ENCODE measurements at places on chromosomes 4 and X. TPM values are rescaled to one million over a fixed set of nuclear protein-coding genes. Genes with fewer than 3 reads are reported as not detected.

GRCh38 chr4:139299536-139299935 lies 1.8 kb upstream of the NAA15 start:
- peak overlapping the region; percentile 99 for H3K27ac ChIP-seq

GRCh38 chr4:1813915-1814314 lies 20.8 kb downstream of the FGFR3 start:
- peaks cover 2% of the 10 kb centered on the region for H3K4me1 ChIP-seq
- H3K27ac ChIP-seq: no peak overlapping the region
- H3K4me3 ChIP-seq: no peak overlapping the region

GRCh38 chr4:109390115-109390768 lies 43.4 kb upstream of the SEC24B start:
- peaks cover 16% of the 10 kb centered on the region for H3K27me3 ChIP-seq
- H3K4me1 ChIP-seq: no peaks in the 10 kb centered on the region
- H3K4me3 ChIP-seq: no peak overlapping the region

DNA sequence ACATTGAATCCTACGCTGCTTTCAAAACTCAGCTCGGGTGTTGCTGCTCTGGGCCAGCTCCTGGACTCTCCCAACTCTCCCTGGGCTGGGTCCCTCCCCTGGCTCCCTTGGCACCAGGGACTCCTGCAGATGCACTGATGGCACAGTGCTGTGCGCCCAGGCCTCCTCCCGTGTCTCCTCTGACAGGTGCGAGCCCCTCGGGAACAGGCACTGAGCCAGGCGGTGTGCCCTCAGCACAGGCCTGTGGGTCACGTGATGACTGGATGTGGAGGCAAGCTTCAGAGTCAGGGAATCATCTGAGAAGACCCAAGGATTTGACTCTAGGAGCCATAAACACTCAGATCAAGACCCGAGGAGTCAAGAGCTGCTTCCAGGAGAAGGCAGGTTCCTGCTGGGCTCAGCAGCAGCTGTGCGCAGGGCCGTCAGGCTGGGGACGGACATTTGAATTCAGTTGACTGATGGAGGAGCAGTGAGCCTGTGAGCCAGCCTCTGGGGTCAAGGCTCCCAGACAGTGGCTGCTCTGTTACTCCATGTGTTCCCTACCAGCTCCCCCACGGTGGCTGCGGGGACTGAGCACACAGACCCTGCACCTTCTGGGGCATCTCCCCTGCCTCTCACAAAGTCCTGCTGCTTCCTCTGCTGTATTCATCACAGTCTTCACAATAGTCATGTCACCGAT lies 33.0 kb downstream of the NAT8L start:
- peaks cover 23% of the 10 kb centered on the region for H3K27me3 ChIP-seq
- H3K27ac ChIP-seq: no peak overlapping the region
- H3K4me3 ChIP-seq: no peak overlapping the region
- no peaks in the 10 kb centered on the region for H3K4me1 ChIP-seq
- no peaks in the 10 kb centered on the region for H3K36me3 ChIP-seq
- DNase-seq: no peak

- H3K27ac ChIP-seq: no peak overlapping the region
- H3K27me3 ChIP-seq: peaks cover 4% of the 10 kb centered on the region
- no peaks in the 10 kb centered on the region for H3K36me3 ChIP-seq
- H3K4me1 ChIP-seq: no peaks in the 10 kb centered on the region
These were observed 117.8 kb upstream of the NOCT start for GRCh38 chr4:138897811-138898226.

Gene SPARCL1
- not detected for total RNA-seq

Gene RBM41
- total RNA-seq: 15.6 TPM

- peaks cover 3% of the 10 kb centered on the region for H3K4me1 ChIP-seq
- H3K4me3 ChIP-seq: no peak overlapping the region
- H3K36me3 ChIP-seq: no peaks in the 10 kb centered on the region
- no peak for DNase-seq
- peaks cover 6% of the 10 kb centered on the region for H3K27me3 ChIP-seq
These were observed 60.5 kb downstream of the MSX1 start for GRCh38 chr4:4919927-4920326.

DNA sequence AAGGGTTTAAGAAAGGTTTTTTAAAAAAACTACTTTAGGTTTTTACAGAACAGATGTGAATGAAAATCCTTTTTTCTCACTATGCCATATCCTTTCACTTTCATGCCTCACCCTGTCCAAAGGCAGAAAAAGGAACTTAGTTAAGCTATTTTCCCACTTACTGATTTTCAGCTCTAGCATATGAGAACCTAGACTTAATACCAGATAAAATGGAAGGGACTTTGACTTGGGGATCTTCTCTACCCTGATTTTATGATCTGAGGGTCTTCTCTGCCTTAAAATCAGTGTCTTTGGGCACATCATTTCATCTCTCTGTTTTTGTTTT lies 42.4 kb downstream of the FNIP2 start:
- peaks cover 27% of the 10 kb centered on the region for H3K4me1 ChIP-seq
- no peak for DNase-seq
- H3K27ac ChIP-seq: no peak overlapping the region
- no peaks in the 10 kb centered on the region for H3K27me3 ChIP-seq
- H3K36me3 ChIP-seq: no peaks in the 10 kb centered on the region
- no peak overlapping the region for H3K4me3 ChIP-seq

DNA sequence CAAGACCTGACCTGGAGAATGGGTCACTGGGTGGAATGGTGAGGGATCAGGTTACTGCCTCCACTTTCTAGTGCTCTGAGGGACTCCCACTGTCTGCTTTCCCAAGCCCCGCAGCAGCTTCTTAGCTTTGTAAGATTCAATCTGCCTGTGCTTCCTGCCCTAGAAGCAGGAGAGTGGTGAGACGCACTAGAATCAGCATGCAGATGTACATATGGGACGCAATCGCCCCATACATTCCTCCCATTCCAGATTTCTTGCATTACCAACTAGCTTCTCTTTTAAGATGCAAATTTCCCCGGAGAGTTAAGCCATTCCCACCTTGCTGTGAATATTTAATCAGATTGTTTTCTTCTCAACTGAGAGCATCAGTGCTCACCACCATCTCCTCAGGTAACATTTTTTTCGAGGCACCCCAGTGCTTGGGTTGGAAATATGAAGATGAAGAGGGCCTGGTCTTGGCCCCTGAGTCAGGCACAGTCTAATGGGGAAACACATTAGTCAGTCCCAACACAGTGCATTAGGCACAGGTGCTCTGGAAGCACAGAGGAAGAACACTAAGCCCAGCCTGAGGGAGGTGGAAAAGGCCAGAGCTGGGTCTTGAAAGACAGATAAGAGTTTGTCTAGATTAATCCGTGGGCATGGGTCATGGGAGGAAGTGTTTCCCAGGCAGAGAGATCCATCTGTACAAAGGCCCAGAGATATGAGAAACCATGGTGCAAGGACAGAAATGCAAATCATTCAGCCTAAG lies 66.7 kb upstream of the PRPS1 start:
- DNase-seq: no peak
- H3K4me3 ChIP-seq: peak overlapping the region; percentile 15
- H3K36me3 ChIP-seq: no peaks in the 10 kb centered on the region
- H3K27ac ChIP-seq: no peak overlapping the region
- H3K4me1 ChIP-seq: no peaks in the 10 kb centered on the region

GRCh38 chr4:132114885-132115284 lies 1034.2 kb upstream of the PCDH10 start:
- H3K4me3 ChIP-seq: no peak overlapping the region
- no peaks in the 10 kb centered on the region for H3K4me1 ChIP-seq
- H3K36me3 ChIP-seq: no peaks in the 10 kb centered on the region
- no peak overlapping the region for H3K27ac ChIP-seq

GRCh38 chrX:119655125-119655524 lies 37.8 kb downstream of the SEPTIN6 start:
- H3K36me3 ChIP-seq: peaks cover 3% of the 10 kb centered on the region
- H3K4me1 ChIP-seq: peaks cover 25% of the 10 kb centered on the region
- peak overlapping the region; percentile 95 for H3K27ac ChIP-seq
- peak; percentile 63 for DNase-seq
- peak overlapping the region; percentile 84 for H3K4me3 ChIP-seq

GRCh38 chr4:1167244-1167949 lies 5.0 kb downstream of the SPON2 start:
- peak; percentile 70 for DNase-seq
- peaks cover 16% of the 10 kb centered on the region for H3K27me3 ChIP-seq
- no peaks in the 10 kb centered on the region for H3K36me3 ChIP-seq
- peak overlapping the region; percentile 88 for H3K4me3 ChIP-seq
- peak overlapping the region; percentile 86 for H3K27ac ChIP-seq
- H3K4me1 ChIP-seq: peaks cover 27% of the 10 kb centered on the region

Gene CT45A1
- total RNA-seq: not detected

DNA sequence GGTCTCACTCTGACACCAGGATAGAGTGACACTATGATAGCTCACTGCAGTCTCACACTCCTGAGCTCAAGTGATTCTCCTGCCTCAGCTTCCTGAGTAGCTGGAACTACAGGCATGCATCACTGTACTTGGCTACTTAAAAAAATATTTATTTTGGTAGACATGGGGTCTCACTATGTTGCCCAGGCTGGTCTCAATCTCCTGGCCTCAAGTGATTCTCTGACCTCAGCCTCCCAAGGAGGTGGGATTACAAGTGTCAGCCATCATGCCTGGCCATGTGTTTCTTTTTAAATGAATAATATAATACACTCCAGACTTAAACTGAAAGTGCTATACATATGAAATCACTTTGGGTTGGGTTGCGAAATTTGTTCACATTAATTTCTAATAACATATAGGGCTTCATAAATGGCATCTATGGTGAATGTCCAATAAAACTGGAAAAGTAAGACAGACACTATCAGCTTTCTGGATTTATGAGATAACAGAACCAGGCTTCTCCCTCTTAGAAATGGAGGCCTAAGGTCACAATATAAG lies 48.0 kb downstream of the SEC24D start:
- no peak overlapping the region for H3K27ac ChIP-seq
- H3K36me3 ChIP-seq: peaks cover 2% of the 10 kb centered on the region
- DNase-seq: no peak
- H3K4me1 ChIP-seq: no peaks in the 10 kb centered on the region
- no peaks in the 10 kb centered on the region for H3K27me3 ChIP-seq
- H3K4me3 ChIP-seq: no peak overlapping the region

Gene MAGEE2
- total RNA-seq: not detected

DNA sequence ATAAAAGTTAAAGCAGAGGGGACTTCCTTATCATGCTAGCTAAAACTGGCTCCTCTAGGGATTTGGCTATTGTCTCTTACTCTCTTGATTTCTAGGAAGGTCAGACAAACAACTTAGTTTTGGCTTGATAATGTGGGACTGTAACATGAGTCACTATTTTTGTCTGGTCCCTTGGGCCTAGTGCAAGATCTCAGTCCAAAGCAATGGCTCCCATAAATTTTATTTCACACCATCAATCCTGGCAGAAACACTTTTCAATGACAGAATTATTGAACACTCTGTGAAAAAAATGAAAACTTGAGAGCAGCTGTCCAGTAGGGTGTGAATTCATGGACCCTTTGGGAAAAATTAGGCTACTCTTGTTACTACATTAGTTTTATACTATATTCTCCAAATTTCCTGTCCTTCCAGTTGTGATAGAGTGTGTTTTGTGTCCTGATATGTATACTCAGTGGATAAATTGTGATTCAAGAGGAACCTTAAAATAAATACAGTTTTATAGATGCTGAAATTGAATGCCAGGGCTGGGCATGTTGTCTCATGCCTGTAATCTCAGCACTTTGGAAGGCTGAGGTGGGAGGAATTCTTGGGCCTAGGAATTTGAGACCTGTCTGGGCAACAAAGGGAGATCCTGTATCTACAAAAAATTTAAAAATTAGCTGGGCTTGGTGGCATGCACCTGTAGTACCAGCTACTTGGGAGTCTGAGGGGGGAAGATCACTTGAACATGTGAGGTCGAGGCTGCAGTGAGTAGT lies 10.8 kb upstream of the SNCA start:
- H3K4me1 ChIP-seq: no peaks in the 10 kb centered on the region
- H3K36me3 ChIP-seq: no peaks in the 10 kb centered on the region
- no peaks in the 10 kb centered on the region for H3K27me3 ChIP-seq
- no peak overlapping the region for H3K4me3 ChIP-seq
- H3K27ac ChIP-seq: no peak overlapping the region

Gene HMX1
- total RNA-seq: not detected

Gene GPRASP2
- total RNA-seq: 0.82 TPM

- no peak overlapping the region for H3K4me3 ChIP-seq
- no peak overlapping the region for H3K27ac ChIP-seq
- H3K27me3 ChIP-seq: peaks cover 15% of the 10 kb centered on the region
- no peaks in the 10 kb centered on the region for H3K4me1 ChIP-seq
- no peak for DNase-seq
- peaks cover 2% of the 10 kb centered on the region for H3K36me3 ChIP-seq
These were observed 239.2 kb downstream of the ANK2 start for GRCh38 chr4:113288696-113289095.

DNA sequence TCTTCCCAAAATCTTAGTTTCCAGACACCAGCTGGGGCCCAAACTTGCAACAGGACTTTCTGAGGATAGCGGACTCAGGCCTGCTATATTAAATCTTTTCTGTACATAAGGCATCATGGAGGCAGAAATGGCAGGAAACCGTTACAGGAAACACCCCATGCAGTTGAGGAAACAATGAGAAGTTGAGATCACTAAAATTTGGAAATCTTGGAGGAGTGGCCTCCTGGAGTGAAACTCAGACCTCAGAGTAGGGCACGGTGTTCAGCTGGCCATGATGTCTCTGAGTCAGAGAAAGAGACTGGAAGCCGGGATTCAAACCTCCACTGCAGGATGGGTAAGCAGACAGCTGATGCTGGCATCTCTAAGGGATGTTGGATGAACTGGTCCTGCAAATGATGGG lies 372.6 kb upstream of the CTSO start:
- no peak overlapping the region for H3K27ac ChIP-seq
- no peaks in the 10 kb centered on the region for H3K27me3 ChIP-seq
- no peak overlapping the region for H3K4me3 ChIP-seq
- no peak for DNase-seq
- no peaks in the 10 kb centered on the region for H3K36me3 ChIP-seq

GRCh38 chrX:18964026-18964425 lies 19.9 kb downstream of the PHKA2 start:
- peaks cover 22% of the 10 kb centered on the region for H3K4me1 ChIP-seq
- no peak for DNase-seq
- H3K27ac ChIP-seq: no peak overlapping the region
- no peaks in the 10 kb centered on the region for H3K36me3 ChIP-seq

Gene COL4A6
- not detected for total RNA-seq

DNA sequence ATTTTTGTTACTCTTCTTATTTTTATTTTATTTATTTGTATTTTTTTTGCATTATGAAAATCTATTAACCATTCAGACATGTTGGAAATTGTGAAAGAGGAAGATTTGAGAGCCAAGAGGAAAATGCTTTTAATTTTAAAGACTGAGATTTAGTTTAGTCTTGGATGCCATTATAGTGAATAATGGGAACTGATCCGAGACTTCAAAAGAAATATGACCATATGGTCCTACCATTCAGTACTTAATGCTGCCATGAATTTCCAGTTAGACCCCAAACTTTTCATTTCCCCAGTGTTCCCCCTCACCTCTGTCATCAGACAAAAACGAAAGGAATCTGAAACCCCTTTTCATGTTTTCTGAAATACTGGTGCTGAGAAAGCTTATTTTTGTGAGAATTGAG lies 95.5 kb downstream of the TENM3 start:
- no peak for DNase-seq
- no peaks in the 10 kb centered on the region for H3K4me1 ChIP-seq
- H3K36me3 ChIP-seq: no peaks in the 10 kb centered on the region
- no peak overlapping the region for H3K4me3 ChIP-seq

Gene MYOZ2
- not detected for total RNA-seq

- no peak for DNase-seq
- peaks cover 65% of the 10 kb centered on the region for H3K27me3 ChIP-seq
- no peak overlapping the region for H3K4me3 ChIP-seq
- no peaks in the 10 kb centered on the region for H3K4me1 ChIP-seq
- H3K27ac ChIP-seq: no peak overlapping the region
These were observed 55.2 kb downstream of the GAB1 start for GRCh38 chr4:143391895-143392294.

Gene TMPRSS11F
- total RNA-seq: not detected
